ENCODE measurements at places on chromosomes 1 and 21.
A peak's percentile ranks its signal among the peaks of the same experiment; 100 is the strongest.

- no peak for DNase-seq
These were observed 3.4 kb upstream of the ECE1 start for GRCh38 chr1:21293537-21294265.

- DNase-seq: no peak
These were observed 16.4 kb upstream of the ABCB10 start for GRCh38 chr1:229574679-229575442.

DNA sequence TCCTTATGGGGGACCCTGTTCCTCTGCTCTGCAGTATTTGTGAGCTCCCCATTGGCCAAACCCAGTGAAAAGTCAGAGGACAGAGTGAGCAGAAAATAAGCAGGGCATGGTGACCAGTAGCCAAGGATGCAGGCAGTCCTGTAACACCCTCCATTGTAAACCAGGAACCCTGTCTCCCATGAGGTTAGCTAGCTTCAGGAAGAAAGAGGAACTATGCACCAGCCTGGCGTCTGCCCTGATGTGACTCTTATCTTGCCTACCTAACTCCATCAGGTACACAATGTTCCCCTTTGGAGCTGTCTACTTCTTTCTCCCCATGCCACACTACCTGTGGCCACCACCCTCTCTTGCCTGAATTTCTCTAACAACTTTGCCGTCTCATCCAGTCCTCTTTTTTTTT, 119.2 kb downstream of the LRIG2 start:
- DNase-seq: no peak

- no peak for DNase-seq
These were observed 50.7 kb upstream of the ID3 start for GRCh38 chr1:23609971-23610370.

DNA sequence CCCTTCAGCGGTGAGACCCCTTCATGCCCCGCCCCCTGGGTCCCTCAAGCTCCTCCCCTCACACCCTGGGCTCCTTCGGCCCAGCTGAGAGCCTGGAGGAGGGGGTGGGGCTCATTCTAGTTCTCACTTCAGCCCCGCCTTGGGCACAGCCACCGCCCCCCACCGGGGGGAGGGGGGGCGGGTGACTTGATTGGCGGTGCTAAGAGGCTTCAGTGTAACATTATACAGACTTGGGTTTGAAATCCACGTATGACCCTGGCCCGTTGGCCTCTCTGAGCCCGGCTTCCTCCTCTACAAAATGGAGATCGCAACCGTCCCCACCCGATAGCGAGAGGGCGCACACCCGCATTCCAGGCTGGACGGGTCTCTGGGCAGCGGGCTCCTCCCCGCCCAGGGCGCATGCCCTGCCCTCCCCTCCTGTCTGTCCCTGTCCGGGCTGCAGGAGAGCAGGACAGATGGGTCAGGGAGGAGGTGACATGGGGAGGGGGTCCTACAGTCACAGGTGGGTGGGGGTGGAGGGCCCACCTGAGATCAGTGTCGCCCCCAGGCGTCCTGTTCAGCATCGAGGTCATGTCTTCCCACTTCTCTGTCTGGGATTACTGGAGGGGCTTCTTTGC, 5.1 kb downstream of the CLCNKB start:
- DNase-seq: no peak

DNA sequence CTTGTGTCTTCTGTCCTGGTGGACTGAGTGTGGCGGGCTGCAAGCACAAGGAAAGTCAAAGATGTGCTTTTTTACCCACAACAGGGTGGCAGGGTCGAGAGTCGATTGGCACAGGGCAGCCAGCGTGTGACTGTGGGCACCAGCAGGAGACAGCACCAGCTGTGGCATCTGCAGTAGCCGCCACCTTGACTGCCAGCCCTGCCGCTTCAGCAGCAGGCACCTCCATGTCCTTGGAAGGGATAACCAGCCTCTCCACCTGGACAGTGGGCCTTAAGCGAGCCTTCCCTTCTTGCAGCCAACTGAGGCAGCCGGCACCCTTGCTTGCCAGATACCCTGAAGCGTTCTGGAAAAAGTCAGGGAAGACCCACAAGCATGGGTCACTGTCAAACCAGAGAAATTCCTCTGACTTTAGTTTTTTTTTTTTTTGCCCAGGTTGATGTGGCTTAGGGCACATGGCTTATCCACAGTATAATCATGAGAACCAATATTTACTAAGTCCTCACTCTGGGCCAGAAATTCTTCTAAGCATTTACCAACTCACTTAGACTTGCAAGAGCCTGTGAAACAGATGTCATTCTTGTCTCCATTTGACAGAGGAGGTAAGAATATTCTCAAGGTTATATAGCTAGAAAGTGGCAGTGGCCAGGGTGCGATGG, 30.1 kb upstream of the PTGFRN start:
- DNase-seq: no peak

GRCh38 chr1:235852887-235853286, 13.8 kb downstream of the LYST start:
- no peak for DNase-seq

GRCh38 chr1:228978484-228979324, 243.4 kb downstream of the RHOU start:
- DNase-seq: no peak

- no peak for DNase-seq
These were observed 394.3 kb downstream of the NTNG1 start for GRCh38 chr1:107535091-107535490.

DNA sequence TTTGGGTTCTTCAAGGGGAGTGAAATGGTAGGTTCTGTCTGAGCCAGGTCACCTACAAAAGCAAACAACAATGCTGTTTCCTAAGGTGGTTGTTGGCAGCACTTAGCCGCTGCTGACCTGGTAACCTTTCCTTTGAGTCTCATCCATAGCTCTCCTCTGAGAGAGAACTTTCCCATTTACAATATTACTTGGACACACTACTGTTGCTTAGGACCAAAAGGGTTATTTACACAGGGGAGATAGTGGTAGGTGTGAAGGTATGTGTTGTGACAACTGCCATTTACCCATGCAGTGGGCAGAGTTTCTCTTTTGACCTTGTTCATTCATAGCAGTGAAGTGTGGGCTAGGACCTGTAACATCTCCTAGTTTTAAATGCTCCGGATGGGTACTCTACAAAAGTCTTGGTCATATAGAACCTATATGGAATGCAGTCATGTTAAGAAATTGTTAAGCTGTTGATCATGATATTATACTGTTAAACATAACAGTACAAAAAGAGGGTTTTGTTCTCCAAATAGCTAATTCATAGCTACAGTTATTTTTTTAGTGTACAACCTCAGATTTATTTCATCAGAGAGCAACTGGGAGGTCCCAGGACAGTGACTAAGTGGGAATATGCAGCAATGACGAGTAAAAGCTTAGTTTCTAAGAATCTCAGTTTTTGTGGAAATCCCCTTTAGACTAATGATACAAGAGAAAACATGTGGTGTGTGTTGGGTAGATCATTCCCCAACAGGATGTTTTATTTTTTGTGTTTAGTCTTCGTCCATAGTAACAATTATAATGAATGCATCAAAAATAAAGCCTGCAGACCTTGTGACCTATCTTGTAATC, 219.7 kb downstream of the NFIA start:
- DNase-seq: no peak

DNA sequence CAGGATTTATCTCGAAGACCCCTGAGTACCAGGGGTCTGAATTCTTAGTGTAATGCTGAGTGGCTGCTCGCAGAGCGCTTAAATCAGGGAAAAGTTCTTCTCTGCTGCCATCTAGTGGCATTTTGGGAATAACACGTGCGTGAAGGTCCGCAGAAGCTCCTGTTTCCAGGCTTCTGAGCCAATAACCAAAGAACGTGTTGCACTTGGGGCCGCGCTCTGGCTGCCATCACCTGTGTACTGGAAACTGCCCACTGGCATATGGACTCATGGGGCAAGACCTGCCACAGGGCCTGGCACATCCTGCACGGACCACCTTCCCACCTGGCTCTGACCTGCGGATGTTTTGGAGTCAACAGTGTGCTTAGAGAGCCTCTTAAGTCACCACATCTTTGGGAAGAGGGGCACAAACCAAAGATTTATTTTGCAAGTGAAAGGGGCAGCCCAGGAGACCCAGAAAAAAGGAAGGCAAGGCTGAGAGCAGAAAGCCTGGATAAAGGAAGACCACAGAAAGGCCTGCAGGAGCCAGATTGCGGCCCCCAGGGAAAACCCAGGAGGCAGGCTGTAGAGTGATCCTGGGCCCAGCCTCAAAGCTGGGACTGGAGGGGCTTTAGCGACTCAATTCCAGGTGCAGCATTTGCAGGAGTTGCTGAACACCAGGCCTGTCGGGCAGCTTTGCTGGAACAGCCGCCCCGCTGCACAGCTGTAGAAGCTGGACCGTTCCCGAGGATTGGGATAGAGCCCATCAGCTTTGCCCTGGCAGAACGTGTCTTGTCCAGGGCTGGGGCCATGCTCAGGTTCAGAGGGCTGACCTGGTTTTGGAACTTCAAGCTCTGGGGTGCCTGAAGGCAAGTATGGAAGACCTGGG, 13.0 kb downstream of the CHIT1 start:
- peak; percentile 35 for DNase-seq

- no peak for DNase-seq
These were observed 2.2 kb downstream of the RTCA start for GRCh38 chr1:100268202-100268601.

- no peak for DNase-seq
These were observed 136.6 kb downstream of the PLXNA2 start for GRCh38 chr1:208107425-208108212.

GRCh38 chr1:81551946-81552345, 248.8 kb upstream of the ADGRL2 start:
- no peak for DNase-seq

GRCh38 chr1:183291802-183292514, 105.9 kb downstream of the LAMC2 start:
- no peak for DNase-seq

- no peak for DNase-seq
These were observed 68.2 kb upstream of the TMPRSS2 start for GRCh38 chr21:41576013-41576615.

DNA sequence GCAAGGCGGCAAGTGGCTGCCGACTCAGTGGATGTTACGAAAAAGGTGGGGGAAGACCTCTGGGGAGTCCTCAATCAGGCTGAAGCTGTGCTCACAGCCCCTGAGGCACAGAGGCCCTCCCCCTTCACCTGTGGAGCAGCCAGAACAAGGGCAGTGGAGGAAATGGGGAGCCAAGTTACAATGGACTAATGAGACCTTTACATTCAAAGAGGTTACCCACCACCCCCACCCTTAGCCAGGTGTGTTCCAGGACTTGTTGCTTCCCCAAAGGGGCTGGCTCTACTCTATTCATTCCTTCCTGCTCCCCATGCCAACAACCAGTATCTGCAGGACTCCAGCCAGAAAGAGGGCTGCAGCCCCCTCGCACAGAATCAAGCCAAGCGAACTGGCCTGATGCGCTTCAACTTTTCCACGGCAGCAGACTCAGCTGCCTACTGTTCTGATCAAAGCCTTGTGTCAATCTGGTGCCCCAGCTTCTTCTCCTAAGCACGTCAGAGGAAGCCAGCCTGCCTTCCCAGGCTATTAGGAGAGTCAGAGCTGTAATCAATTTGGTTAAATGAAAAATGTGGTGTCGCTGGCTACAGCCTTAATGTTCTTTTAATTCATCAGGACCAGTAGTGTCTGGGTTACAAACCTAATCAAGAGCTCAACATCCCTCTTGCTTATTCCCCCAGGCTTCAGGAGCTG, 1.8 kb upstream of the SYT2 start:
- no peak for DNase-seq

DNA sequence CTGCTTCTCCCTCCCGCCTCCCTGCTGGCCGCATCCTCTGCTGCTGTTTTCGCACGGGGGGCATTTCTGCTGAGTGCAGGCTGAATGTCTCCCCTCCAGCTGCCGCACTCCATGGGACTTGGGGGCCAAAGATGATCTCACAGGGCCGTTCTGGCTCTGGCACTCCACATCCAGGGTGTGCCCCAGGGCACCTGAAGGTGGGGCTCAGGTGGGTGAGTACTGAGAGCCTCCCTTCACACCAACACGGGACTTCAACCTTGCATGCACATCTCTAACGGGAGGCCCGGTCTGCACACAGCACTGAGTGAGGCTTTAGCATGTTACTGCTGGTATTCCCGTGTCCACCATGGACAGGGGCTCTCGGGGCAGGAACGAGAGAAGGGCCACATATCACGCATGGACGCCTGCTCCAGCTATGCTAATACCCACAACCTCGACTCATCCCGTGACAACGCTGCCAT, 88.9 kb downstream of the DMRTB1 start:
- DNase-seq: no peak

GRCh38 chr1:3955196-3955772, 55.2 kb upstream of the C1orf174 start:
- DNase-seq: no peak

DNA sequence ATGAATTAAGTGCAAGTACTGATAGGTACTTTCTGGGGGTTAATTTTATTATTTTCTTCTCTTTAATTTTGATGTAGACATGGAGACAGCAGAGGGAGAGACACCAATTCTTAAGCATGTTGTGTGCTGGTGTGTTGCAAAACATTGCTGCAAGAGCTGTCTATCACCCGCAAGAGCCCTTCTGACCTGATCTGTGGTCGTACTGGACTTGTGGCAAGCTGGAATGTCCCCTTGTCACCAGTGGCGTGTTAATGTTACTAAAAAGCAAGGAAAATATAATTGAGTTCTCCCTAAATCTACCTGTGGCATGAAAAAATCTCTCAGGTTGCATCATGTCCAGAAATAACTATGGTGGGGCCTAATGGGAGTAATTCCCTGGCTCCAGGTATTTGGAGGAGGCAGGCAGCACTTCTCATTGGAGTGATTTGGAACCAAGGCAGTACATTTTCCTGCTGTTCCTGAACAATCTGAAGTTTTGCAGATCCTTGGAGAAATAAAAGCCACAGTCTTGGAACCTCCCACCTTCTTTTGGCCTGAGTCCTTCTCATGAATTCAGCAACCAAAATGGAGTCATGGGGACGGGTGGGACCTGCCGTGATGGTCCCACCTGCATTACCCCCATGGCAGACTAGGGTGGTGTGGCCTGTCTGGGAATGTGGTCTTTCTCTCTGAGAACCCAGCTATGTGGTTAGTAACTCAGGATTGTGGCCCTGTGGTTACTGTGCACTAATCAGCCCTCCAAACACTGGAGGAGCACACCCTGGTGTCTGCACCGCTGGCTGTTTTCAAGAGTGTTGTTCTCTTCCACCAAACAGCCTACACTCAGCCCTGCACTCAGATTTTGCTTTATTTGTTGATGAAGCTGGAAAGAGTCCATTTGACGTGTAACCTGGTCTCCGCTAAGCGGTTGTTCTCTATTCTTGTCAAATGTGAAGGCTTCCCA, 57.4 kb downstream of the GALNT2 start:
- DNase-seq: no peak

DNA sequence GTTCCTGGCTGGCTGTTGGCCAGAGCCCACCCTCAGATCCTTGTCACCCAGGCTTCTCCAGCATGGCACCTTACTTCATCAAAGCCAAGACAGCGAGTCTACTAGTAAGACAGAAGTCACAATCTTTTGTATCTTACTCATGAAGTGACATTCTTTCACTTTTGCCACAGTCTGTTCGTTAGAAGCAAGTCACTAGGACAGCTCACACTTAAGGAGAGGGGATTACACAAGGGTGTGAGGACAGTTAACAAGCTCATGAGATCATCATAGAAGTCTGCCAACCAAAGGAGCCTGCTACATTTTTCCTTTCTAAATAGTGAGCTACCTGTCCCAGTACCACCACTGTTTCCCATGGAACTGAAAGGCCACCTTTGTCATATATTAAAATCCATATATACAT, 61.5 kb downstream of the PACC1 start:
- no peak for DNase-seq
